ENCODE measurements at places on chromosomes 1 and 21.

GRCh38 chr1:220954321-220955075, 75.3 kb downstream of the HLX start:
- DNase-seq, result no peak

GRCh38 chr1:17397910-17398695, 26.1 kb downstream of the PADI6 start:
- DNase-seq, result no peak

GRCh38 chr1:225504776-225505175, 76.9 kb upstream of the LBR start:
- no peak for DNase-seq

- no peak for DNase-seq
Measured at GRCh38 chr1:106502659-106503058, 553.8 kb upstream of the PRMT6 start.

GRCh38 chr21:38679534-38679933, 126.2 kb upstream of the ETS2 start:
- no peak for DNase-seq

DNA sequence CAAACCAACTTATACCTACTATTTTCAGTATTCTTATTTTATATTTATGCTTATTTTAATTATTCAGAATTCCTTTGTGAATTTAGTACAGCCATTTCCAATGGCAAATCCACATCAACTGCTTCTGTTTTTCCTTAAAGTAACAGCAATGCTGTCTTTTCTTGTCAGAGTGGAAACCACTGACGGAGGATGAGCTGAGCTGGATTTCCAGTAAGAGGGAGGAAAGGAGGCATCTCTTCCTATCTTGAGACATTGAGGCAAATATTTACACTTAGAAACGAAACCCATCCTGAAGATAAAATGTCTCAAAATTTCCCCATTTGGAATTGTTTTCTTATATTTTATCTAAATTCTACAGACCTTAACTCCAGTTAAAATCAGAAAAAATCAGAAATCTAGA, 66.1 kb upstream of the SLC44A3 start:
- DNase-seq, result no peak

- no peak for DNase-seq
Measured at GRCh38 chr1:100433563-100433962, 81.3 kb downstream of the CDC14A start.

DNA sequence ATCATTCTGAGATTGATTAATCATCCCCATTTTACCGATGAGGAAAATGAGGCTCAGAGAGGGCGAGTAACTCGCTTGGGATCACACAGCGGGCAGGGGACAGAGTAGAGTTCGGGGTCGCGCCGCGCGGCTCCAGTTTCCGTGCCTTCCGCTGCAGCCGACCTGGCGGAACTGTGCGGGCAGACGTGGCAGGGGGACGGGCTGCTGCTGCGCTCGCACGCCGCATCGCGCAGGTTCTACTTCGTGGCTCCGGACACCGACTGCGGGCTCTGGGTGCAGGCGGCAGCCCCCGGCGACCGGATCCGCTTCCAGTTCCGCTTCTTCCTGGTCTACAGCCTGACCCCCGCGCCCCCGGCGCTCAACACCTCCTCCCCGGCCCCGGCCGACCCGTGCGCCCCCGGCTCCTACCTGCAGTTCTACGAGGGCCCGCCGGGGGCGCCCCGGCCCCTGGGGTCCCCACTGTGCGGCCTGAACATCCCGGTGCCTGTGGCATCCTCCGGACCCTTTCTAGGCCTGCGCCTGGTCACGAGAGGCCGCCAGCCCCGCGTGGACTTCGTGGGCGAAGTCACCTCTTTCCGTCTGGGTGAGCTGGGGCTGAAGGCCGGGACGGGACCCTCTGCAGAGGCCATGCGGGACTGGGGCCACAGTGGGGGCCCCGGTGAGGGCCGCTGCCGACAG, 2.3 kb downstream of the LDLRAD2 start:
- no peak for DNase-seq
